ENCODE measurements at places on chromosomes 2 and 18.

DNA sequence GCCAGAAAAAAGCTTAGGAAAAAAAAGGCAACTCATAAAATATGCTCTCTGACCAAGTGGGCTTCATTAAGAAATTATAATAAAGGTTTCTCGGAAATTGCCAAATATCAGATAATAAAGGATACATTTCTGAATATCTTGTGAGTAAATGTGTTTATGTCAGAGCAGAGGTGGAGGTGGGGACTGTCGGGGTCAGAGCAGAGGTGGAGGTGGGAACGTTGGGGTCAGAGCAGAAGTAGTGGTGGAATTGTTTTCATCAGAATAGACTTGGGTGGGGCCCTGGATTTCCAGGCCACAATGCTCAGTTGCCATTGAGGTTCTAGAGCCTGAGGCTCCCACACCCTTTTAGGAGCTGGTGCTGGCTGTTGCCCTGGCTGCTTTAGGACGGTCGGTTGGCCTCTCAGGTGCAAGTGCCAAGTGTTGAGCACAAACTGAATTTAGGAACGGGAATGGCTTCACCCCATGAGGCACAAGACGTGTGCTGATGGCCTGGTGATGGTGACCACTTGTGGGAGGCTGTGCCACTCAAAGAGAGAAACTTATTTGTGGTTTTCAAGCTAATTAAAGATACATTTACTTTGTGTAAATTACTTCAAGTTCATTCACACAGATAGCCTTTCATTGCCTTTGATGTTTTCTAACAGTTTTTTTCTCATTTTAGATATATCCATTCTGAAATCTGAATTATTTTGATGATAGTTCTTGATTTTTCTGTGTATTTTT lies 131.5 kb downstream of the ATP9B start:
- DNase-seq, result no peak

DNA sequence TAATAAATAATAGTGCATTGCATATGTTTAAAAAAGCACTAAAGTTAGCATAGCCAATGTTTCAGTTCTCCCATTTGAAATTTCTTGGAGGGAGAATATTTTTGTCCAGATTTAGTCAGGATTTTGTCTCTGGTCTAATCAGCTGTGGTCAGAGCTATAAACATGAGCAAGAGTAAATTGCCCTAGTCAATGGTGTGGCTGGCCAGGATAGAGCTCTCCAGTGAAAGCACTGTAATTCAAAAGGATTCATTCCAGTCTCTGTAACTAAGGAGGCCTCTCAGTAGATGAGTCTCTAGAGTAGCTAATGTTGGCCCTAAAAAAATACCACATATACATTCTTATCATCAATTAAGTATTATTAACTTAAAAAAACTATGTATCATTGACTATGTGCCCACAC lies 241.6 kb downstream of the CDCA7 start:
- no peak for DNase-seq

DNA sequence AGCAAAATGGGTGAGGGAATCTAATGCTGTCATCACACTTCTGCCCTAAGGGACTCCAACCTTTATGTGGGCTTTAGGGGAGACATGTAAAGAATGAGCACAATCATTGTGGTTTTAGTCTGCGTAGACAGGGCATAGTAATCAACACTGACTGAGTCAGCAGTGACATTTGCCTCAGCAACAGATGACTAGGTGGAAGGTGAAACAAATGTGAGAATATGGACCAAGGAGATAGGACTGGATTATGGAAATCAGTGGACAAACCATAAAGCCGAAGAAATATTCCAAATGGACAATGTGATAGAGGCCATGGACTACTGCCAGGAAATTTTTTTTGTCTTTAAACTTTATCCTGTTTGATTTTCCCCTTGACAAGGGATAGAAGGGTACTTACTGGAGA lies 83.9 kb downstream of the PDK1 start:
- DNase-seq, result no peak

- DNase-seq, result no peak
These were observed 26.4 kb upstream of the PAX8 start for GRCh38 chr2:113305146-113305545.

- DNase-seq, result no peak
These were observed 30.0 kb downstream of the CRIM1 start for GRCh38 chr2:36385603-36386002.

DNA sequence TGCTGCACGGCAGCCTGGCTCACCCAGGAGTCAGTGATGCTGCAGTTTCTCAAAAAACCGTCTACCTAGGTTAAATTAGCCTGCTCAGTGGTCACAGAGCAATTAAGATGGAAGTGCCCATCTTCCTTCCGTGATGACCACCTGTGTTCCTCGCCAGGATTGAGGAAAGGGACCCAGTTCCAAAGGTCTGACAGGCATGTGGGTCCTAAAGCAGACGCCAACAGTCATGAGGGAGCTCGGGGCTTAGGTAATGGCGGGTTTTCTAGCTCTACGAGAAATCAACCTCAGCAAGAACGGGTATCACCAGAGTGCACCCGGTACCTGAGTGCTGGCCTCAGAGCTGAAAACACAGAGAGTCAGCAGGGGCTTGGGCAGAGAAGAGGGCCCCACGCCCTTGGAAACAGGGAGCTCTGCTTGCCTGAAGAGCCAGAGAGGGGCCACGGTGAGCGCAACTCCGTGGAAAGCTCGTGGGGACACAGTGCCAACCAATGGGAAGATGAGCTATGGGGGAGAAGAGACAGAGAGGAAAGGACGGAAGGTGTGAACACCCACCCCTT lies 34.3 kb upstream of the DNMT3A start:
- no peak for DNase-seq

DNA sequence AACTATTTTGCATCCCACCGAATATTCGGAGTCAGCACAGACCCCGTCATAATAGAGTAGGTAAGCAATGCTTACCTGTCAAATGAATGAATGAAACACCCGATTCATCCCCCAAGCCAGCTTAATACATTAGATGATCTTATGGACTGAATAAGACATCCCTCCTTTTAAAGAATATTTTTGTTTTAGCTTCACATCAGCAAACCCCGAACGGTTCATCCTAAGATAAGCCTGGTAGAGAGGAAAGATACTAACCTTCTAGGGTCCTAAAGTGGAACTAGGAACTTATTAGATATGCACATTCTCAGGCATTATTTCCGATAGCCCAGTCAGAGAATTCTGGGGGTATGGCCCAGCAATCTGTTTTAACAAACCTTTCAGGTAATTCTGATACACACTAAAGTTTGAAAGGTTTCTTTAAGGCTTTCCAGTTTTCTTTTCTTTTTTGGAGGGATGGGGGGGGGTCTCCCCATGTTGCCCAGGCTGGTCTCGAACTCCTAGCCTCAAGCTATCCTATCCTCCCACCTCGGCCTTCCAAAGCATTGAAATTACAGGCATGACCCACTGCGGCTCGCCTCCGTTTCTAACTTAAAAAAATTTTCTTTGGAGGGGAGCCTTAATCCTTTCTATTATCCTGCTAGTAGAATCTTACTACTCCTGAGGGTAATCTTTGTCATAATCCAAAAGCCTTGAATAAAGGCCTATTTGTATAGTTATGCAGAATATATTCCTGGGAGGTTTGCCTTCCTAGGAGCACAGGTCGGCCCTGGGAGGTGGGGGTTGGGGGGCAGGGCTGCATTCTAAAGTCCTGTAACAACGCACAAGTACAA lies 1.0 kb upstream of the ACTR3 start:
- DNase-seq, result no peak

GRCh38 chr2:176934869-176935415 lies 277.7 kb upstream of the HNRNPA3 start:
- DNase-seq, result no peak

DNA sequence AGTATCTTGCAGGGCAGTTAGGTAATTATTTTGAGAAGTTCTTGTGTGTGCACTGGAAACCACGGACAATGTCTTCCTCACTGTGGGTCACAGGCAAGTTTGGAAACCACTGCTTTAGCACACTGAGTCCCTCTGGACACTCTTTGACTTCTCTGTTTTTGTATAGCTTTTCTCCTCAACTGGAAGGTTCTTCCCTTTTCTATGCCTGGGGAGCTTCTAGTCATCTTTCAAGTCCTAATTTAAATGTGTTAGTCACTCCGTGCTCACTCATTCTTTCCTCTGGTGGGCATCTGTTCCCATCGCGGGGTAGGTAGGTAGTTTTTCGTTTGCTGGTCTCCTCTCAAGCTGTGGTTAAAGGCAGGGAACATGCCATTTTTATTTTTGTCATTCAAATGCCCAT lies 32.1 kb downstream of the E2F6 start:
- no peak for DNase-seq

DNA sequence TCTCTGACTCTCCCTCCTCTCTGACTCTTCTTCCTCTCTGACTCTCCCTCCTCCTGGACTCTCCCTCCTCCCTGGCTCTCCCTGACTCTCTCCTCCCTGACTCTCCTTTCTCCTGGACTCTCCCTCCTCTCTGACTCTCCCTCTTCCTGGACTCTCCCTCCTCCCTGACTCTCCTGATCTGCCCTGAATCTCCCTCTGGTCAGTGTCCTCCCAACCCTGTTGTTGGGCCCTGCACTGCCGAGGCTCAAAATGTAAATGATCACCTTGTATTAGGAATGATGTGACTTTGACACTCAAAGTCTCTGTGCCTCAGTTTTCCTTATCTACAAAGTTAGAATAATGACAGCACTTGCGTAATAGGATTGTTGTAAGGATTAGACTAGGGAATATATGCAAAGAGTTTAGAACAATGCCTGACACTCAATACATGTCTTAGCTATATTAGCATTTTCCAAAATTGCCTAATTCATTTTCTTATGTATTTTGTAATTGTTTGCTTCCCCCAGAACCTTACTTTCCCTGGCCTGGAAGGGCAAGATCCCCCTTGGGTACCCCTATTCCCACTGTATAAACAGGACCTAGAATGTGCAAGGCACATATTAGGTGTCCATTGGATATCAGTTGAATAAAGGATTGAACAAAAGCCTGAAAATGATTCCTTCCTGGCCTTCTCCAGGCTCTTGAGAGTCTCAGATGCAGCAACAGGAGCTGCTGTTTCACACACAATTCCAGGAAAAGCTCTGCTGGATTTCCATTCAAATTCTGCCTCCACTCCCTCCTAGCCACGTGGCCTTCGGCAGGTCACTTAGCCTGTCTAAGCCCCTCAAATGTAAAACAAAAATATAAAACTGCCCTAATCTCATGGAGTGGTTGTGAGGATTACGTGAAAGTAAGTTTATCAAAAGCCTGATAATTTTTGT lies 170.1 kb downstream of the INHBB start:
- DNase-seq, result no peak

DNA sequence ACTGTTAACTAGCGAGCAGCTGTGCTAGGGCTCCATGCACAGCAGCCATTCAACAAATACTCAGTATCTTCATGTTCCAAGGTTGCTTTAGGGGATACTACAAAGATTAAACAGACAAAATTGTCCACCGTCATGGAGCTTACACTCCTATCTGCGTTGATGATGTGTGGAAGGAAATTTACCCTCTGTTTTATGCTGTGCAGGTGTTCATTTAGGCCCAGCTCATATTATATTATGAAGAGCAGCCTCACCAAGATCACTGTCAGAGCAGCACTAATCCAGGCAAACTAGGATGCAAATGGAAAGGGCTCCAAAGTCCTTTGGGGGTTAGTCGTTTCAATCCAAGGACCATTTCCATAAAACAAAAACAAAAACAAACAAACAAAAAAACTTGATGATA lies 13.4 kb upstream of the WIPF1 start:
- DNase-seq, result no peak

DNA sequence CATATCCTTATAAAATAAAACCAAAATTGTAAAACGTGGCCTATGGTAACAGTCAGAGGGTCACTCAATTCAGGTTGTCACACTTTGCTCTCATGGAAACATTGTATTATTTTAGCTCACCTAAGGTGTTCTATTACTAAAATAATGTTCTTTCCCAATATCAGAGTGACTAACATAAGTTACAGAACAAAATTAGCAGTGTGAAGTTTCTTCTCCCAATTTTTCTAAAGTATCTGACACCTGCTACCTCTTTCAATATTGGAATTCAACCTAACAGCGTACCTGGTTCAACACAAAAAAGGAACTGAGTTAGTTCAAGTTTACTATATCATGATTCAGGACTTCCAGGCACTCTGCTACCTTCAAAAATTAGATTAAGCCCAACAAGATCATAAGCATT lies 190.4 kb downstream of the ZEB2 start:
- no peak for DNase-seq

- DNase-seq, result no peak
These were observed 53.9 kb downstream of the THOC1 start for GRCh38 chr18:213966-214365.

Data from NCI-H1092 (cell line).